ENCODE measurements at places on chromosomes 5 and 9.

DNA sequence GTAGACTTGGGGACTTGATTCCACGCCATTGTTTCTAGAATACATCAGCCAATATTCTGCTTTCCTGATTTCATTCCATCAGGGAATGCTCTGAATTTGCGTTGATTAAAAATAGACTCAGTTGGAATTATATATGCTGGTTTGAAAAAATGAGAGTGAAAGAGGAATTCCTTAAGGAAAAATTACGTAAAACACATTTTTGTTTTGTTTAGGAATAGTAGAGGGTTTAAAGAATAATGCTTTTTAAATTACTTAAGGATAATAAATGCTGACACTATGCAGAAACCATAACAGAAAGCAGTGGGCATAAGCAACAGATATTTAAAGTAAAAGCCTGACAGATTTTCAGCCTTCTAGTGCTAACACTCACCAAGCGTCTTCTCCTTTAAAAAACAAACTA is 235.0 kb downstream of the ADAMTS6 start:
- DNase-seq: no peak

GRCh38 chr5:94694671-94695070 is 76.2 kb downstream of the SLF1 start:
- DNase-seq: no peak

GRCh38 chr5:135141303-135142268 is 107.6 kb upstream of the PITX1 start:
- no peak for DNase-seq

GRCh38 chr9:78865737-78866136 is 568.8 kb downstream of the PSAT1 start:
- no peak for DNase-seq

GRCh38 chr9:115551396-115551795 is 433.4 kb upstream of the TNC start:
- DNase-seq: no peak

DNA sequence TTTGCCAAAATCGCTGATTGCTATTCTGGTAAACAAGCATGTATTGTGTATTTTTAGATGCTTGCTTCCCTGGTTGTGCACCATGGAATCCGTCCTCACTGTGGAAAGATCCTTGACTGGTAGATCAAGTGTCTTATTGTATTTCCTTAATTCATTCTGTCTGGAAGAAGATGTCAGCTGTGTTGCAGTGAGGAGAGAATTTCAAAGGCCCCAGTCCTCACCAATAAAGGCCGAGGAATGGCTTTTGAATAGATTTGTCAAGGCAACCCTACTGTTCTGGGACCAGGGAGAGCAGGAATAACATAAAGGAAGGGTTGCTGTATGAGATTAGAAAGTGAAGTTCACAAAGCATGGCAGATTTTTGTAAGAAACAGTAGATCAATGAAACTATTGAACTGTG is 36.2 kb upstream of the POU5F2 start:
- DNase-seq: no peak

DNA sequence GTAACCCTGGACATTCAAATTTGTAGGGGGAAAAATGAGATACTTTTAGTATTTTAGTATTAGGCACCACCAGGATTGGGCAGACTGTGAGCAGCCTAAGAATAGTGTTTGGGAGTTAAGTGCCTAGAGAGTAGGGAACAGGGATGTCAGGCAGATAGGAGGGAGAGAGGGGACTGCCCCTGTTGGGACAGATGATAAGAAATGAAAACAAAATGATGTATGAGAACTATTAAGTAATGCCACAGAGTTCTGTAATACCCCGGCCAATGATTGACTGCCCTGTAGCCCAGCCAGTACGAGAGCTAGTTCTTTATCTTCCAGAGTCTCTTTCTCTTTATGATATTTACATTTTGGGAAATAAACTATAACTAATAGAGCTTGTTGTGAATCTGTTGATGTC is 24.4 kb downstream of the ARHGAP26 start:
- DNase-seq: no peak

DNA sequence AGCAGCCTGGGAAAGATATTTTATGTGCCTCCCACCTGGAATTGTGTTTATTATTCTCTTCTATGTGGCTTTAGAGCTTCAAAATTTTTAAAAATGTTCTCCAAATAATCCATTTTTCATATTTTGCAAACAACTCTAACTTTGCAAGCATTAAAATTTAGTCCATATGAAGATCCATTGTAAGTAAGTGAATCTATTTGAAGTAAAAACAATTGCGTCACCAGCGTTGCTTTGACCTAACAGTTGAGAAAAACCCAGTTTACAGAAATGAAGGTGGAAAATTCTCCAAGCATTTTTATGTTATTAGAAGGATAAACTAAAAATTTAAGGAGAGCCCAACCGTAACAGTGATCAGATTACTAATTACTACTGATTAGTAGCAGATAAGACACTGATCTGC is 38.9 kb upstream of the TLX3 start:
- DNase-seq: no peak

- DNase-seq: no peak
Measured at GRCh38 chr5:171409164-171410136, 10.0 kb upstream of the FGF18 start.

GRCh38 chr9:131273146-131273855 is 3.0 kb downstream of the FAM78A start:
- DNase-seq: peak; percentile 73

DNA sequence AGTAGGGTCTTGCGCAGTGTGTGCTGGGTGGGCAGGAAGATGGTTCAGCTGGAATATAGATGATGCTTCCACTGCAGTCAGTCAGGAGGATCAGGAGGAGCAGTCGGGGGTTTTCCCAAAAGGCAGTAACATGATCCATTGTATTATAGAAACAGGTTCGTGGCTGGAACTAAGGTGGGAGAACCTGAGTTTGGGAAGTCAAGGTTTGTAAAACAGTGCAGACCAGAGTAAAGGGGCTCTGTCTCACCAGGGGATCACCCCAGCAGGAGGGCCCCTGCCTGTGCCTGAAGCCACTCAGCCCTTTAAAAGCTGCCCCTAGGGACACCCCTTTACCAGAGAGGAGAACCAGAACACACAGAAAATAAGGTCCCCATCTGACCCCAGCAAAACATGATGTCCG is 213.4 kb downstream of the AUH start:
- peak; percentile 17 for DNase-seq

- DNase-seq: no peak
Measured at GRCh38 chr9:133876836-133877235, 115.3 kb downstream of the VAV2 start.

DNA sequence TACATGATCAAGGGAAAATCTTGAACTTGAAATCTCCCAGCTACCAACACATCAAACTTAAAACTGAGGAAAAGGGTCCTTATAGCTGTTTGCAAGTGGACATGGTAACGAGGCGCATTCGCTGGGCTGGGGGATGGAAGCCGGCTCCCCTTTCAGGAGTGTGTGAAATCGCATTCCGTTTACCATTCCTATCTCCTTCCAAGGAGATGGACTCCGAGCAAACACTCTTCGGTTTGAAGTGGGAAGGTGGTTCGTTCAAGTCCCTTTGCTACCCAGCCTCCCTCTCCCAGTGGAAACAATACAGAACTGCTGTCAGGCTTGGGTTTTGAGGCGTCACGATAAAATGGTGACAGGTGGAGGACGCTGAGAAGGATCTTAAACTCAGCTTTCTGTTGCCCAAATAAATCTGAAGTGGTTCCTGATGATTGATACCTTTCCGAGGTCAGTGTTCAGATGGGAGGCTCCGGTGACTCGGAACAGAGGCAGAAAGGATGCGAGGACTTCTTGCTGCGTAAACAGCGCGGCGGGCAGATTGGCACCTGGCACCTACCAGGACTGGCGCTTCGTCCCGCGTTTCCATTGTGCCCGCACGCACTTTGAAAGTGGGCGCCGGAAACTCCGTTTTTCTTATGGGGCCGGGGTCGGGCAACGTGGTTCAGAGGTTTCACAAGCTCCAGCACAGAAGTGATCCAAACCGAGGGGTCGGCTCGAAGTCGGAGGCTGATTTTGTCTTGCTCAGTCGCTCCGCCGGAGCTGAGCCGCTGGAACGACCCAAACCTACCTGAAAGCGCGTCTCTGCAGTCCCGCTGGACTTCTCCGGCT is 7.0 kb downstream of the MSX2 start:
- DNase-seq: no peak

- no peak for DNase-seq
Measured at GRCh38 chr5:123496892-123497291, 15.1 kb upstream of the CSNK1G3 start.

- no peak for DNase-seq
Measured at GRCh38 chr5:181283347-181283746, 22.4 kb upstream of the TRIM52 start.

GRCh38 chr5:151532416-151532815 is 58.7 kb downstream of the FAT2 start:
- DNase-seq: no peak

DNA sequence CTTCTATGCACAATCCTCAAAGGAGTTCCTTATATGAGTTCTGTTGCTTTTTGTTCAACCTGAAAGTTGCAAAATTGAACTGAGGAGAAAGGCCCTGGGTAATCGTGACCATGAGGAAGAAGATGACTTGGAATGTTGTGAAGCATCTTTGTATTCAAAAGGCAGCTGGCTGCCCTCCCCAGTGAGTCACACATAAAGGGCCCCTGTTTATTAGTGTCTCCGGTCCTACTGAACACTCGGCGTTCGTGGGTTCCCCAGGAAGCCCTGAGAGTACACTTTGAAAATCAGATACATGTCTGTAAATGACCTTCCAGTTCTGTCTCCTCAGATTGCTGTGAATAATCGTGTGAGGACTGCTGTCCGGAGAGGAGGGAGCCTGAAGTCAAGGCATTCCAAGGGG is 73.6 kb downstream of the C9orf153 start:
- no peak for DNase-seq

DNA sequence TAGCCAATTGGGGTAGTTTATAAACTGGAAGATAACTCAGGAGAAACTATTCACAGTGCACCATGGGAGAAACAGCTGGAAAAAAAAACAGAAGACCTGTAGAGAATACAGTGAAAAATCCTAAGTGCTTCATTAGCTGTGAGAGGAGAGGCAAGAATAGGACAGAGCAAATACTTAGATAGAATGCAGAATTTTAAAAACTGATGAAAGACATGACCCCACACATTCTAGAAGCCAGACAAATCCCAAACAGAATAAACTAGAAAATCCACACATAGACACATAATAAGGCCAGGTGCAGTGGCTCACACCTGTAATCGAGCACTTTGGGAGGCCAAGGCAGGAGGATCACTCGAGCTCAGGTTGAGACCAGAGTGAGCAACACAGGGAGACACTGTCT is 7.5 kb upstream of the FAM151B start:
- DNase-seq: no peak

- DNase-seq: no peak
Measured at GRCh38 chr5:43256261-43256966, 56.8 kb downstream of the HMGCS1 start.

- DNase-seq: peak; percentile 85
Measured at GRCh38 chr5:82165740-82166530, 112.2 kb downstream of the RPS23 start.

DNA sequence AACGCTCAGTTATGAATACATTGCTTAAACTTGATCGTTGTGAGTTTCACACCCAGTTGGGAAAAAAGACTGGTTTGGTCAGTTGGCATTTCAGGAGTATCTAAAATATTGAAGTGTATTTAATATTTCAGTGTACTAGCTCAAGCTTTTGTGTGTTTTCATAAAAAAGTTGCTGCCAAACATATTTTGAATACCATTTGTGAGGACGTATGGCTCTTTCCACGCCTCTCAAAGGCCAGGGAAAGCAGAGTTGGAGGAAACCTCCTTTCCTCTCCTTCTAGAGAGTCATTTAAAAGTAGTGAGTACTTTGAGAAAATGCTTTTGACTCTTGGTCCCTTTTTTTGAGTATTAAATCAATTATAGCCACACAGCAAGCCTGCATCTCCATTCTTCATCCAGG is 43.2 kb upstream of the ANKRD33B start:
- no peak for DNase-seq

DNA sequence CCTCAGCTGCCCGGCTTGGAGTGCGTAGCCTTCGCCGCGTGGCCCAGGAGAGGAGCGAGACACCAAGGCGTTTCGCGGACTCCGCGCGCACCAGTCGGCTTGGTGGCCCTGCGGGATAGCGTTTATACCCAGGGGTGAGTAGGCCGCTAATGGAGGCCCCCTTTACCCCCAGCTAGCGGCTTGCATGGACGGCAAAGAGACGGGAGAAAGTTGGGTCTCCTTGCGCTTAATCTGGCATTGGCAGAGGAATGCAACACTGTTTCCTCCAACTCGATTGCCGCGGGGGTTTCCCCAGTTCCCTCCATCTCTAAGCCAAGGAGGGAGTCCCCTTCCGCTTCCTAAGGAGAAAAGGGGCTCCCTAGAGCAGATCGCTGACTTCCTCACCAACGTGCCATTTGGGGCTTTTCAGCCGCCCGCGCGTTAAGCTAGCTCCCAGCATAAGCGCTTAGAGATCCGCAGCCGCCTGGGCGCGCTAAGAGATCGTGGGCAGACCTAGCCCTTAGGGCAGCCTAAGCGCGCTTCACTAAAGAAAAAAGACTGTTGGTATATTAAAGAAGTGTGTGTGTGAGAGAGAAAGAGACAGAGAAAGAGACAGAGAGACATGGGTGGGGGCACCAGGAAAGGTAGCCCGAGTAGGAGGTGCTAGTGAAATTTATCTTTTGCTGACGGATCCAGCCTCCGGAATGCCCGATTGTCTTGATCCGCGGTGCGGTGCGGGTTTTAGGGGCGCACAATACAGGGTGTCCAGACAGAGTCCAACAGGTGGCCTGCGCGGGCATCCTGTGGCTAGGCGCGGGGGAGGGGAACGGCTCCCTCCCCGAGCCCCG is 597.9 kb upstream of the SGCD start:
- no peak for DNase-seq

DNA sequence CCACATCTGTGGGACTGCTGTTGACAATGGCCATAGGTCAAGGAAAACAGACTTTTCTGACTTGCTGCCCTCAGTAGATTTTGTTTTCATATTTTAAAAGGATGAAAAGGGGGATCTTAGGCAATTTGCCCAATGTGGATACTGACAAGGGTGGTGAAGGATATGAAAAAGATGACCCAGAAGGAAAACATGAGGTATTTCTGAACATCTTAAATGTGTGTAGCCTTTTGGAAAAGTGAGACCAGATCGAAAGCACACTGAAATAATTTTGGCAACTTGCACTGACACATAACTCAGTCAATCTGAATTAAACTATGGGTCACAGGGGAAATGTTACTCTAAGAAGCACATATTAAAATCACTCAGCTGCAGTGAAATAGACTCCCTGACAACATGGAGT is 1793.0 kb upstream of the ACO1 start:
- DNase-seq: no peak

GRCh38 chr5:36696059-36696673 is 89.8 kb downstream of the SLC1A3 start:
- DNase-seq: peak; percentile 73

- DNase-seq: peak; percentile 67
Measured at GRCh38 chr5:176542596-176543427, 5.6 kb upstream of the RNF44 start.

DNA sequence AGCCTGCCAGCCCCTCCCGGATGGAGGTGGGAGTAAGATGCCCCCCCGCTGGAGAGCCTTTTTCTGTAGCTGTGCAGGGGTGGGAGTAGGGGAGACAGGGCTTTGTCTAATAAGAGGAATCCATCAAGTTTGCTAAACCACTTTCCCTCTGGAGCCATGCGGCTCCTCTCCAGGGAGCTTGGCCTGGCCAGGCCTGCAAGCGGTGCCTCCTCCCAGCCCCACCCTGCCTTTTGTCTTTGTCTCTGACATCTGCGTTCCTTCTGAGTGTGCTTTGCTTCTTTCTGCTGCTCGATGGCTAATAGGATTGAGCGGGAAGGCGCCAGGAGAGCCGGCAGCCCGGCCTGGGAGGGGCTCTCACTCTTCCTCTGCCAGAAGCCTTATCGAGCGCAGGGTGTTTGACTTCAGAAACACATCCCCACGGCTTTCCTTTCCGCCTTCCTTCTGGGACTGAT is 26.7 kb upstream of the FCN1 start:
- DNase-seq: no peak

- DNase-seq: no peak
Measured at GRCh38 chr5:153752890-153753289, 262.4 kb downstream of the GRIA1 start.
